AG08395 (cell line): ENCODE measurements at places on chromosomes 7 and 10.

- no peak for DNase-seq
These were observed 104.3 kb upstream of the STEAP1B start for GRCh38 chr7:22604246-22604645.

DNA sequence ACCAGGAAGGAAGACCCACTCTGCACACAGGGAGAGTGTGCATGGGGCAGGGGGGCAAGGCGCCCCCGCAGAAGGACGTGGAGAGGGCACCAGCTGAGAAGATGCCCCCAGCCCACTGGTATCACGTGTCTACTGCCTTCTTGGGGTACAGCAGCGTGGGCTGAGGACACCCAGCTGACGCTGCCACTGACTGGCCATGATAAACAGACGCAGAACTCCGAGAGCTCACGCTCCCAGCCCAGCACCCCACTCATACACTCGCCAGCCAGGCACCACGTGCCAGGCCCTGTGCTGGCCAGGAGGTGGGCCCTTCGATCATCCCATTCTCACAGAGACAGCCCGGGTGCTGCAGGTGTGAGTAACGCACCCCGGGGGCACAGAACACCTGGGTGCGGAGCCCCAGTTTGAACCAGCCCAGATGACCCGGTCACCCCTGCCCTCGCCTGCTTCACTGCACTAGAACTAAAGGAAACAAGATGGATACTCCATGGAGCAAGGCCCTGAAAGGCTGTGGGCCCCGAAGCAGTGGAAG is 199.8 kb downstream of the MAD1L1 start:
- no peak for DNase-seq

GRCh38 chr10:91355998-91356397 is 54.1 kb upstream of the HECTD2 start:
- DNase-seq = no peak

DNA sequence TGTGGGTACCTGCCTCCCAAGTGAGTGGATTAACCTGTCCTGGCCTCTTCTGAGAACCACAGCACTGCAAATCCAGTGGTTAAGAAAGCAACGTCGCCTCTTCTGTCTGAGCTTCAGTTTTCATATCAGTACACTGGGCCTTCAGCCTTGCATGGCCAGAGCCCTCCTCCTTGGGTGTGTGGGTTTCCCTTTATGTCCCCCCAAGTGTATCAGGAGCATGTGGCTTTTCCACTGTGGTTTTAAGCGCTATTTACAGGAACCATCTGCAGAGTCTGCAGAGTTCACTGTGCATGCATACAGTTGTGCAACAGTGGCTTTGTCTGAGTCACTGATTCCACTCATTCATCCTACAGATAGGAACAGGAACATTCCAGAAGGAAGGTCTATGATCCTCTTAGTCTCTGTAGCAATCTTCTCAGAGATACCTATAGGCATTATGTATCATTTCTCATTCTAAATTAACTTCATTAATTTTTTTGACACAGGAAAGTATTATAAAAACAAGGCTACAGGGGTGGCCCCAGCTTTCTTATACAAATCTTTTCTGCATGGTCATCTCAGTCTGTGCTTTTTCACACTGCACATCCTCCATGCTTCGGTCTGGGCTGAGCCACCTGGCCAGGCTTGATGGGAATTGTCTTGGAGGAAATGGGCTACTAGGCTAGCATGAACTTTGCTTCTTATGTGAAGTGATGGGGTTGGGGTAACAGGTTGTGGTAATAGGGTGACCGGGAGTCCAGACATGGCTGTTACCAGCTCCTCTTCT is 17.1 kb downstream of the MBL2 start:
- DNase-seq = peak; percentile 66

DNA sequence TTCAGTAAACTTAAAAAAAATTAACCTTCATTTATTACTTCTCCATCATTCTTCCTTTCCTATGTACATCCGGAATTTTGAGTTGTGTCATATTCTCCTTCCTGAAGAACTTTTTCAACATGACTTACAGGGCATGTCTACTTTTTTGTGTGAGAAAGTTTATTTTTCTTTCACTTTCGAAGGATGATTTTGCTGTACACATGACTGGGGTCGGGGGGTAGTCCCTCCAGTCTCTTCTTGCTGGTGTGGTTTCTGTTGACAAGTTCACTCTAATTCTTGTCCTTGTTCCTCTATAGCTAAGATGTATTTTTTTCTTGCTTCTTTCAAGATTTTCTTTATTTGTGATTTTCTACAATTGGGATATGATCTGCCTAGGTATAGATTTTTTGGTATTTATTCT is 55.8 kb downstream of the INPP5A start:
- DNase-seq = no peak

- no peak for DNase-seq
These were observed 10.0 kb downstream of the WDR91 start for GRCh38 chr7:135201350-135201749.

GRCh38 chr10:76195654-76196390 is 764.4 kb downstream of the LRMDA start:
- DNase-seq = no peak

DNA sequence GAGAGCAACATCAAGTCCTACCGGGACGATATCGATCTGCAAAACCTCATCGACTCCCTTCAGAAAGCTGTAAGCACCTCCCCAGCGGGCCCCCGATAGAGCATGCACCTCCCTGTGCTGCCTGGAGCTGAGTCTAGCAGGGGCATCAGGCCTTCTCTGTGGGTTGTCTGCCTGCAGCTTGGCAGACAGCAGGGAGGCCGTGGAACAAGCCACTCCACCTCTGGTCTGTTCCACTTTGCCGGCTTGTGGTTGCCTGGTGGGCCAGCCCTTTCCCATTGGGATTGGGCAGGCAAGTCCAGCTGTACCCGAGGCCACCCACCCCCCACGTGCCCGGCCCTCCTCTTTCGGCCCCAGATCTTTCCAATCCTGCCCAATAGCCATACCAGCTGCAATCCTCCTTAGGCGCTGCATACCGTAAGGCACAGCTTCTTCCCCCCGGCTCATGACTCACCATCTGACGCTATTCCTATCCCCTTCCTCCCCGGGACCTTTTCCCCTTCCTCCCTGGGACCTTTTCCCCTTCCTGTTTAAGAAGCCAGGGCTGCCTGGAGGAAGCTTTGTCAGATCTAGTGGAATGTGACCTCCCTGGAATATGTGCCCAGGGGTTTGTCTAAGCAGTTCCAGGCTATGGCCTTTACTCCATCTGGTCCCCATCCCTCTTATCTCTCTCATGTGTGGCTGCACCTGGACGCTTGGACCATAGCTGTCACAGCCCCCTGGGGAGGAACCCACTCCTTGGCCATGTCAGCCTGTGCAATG is 28.1 kb upstream of the SH2D4B start:
- DNase-seq = no peak

DNA sequence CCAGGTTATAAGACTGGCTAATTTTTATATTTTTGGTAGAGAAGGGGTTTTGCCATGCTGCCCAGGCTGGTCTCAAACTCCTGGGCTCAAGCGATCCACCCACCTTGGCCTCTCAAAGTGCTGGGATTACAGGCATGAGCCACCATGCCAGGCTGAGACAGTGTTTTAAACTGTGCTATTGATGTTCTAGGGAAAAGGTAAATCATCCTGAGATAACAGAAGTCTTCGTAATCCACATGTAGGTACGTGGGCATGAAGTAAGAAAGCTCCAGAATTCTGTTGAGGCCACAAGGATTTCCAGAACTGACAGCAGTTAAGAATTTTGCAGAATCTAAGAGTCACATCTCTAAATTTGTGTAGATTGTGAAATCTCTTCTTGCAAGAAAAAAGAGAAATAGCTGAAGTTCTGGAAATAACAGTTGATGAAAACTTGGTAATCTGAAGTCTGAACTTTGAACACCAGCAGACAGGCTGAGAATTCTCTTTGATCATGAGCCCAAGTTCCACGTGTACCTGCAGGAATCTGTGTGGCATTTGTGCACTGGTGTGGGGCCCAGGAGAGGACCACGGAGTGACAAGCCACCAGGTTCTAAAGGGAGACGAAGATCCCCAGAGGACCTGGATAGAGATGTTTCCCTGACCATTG is 24.6 kb downstream of the C7orf33 start:
- no peak for DNase-seq

- DNase-seq = no peak
These were observed 8.1 kb downstream of the ASB4 start for GRCh38 chr7:95493844-95494243.

DNA sequence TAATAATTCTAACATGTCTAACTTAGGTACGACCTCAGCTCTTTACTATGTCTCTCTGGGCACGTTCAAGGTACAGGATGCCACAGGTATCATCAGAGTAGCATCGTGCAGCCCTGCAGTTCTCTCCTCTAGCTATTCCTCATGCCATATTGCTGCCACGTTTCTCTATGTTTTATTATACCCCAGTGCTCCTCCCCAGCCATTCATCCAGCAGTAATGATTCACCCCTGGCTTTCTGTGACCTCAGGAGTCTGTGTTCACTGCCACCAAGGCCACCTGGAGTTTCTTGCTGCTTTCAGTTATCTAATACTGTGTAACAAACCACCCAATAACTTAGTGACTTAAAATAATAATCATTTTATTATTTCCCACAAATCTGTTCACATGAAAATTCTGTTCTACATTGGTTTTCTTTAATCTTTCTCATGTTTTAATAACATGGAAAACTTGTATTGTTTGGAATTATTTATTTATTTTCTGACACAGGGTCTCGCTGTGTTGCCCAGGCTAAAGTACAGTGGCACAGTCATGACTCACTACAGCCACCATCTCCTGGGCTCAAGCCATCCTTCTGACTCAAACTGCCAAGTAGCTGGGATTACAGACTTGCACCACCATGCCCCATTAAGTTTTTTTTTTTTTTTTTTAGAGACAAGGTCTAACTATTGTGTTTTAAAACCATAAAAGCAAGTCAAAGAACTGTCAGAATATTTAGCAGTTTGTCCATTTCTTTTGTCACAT is 21.8 kb downstream of the REEP3 start:
- DNase-seq = no peak

GRCh38 chr7:140000666-140001268 is 62.0 kb downstream of the PARP12 start:
- no peak for DNase-seq

GRCh38 chr10:69269761-69270160 is 8.5 kb upstream of the HK1 start:
- no peak for DNase-seq

DNA sequence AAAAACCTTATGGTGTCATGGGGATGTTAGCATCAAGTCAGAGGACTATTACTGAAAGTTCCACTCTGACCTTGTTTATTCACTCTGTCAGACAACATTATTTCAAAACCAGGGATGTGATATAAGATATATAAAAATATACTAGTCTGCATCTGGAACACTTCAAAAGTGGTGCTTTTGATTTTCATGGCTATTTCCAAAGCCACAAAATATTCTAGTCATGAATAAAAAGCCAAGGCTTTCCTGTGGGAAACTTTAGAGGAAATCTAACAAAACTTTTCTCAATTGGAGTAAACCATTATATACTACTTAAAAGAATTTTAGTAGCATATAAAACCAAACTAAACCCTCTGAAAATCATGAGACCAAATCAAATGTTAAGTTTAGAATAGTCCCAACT is 205.2 kb downstream of the TMEM26 start:
- DNase-seq = no peak

DNA sequence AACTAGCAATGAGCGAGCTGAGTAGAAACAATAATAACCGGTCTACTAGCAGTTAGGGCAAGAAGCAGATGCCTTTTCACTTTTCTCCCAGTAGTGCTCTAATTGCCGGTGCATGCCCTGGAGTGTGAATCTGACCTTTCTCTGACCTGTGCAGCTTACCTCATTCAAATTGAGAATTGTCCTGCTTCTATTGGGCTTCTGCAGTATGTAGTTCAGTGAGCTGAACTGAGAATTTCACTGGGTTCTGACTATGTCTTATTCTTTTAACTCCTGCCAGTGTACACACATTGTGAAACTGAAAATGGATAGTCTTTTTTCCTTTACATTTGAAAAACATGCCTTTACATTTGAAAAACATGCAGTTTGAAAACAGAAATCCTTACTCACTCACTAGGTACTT is 157.9 kb upstream of the GRM3 start:
- no peak for DNase-seq

DNA sequence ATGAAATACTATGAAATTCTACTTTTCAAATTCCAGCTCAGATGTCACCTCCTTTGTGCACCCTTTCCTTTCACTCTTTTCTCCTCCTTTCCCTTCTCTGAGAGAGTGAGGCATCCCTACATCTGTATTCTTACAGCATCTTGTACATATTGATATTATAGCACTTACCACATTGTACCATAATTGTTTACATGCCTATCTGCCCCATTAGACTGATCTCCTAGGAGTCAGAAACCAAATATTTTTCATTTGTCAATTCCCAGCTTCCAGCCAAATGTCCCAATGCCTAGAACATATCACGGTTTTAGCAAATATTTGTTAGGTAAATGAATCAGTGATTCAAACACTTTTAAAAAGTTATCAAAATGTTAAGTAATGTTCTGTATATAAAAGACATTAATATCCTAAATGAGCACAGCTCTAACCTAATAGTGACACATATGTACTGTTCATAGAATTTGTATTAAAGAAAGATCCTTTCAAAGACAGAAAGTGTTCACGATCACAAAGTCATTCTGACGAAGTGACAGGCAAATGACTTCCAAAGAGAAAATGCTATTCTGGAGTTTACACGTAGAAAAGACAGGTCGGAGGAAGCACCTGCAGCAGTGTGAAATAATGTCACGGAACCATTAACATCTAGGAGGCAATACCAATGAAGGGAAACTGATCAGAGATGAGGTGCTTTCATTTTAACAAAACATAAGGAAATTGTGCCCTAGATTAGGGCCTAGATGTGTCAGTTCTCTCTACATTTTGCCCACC is 774.2 kb downstream of the MAGI2 start:
- no peak for DNase-seq

- peak; percentile 67 for DNase-seq
These were observed 392.1 kb upstream of the PODXL start for GRCh38 chr7:131948434-131949053.

GRCh38 chr7:155878250-155878649 is 66.0 kb upstream of the SHH start:
- no peak for DNase-seq

DNA sequence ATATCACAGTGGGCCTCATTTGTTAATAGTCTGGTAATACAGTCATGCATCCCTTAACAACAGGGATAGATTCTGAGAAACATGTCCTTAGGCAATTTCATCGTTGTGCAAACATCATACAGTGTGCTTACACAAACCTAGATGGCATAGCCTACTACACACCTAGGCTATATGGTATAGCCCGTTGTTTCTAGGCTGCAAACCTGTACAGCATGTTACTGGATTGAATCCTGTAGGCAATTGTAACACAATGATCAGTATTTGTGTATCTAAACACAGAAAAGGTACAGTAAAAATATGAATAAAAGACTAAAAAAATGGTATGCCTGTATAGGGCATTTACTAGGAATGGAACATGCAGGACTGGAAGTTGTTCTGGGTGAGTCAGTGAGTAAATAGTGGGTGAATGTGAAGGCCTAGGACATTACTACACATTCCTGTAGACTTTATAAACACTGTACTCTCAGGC is 12.0 kb upstream of the RHOBTB1 start:
- peak; percentile 19 for DNase-seq
